ENCODE measurements at places on chromosomes 11 and 22. TPM values are rescaled to one million over a fixed set of nuclear protein-coding genes. Genes with fewer than 3 reads are reported as not detected.

- H3K4me1 ChIP-seq: peaks cover 6% of the 10 kb centered on the region
- no peak for DNase-seq
- no peaks in the 10 kb centered on the region for H3K27me3 ChIP-seq
- no peak overlapping the region for H3K27ac ChIP-seq
- no peaks in the 10 kb centered on the region for H3K36me3 ChIP-seq
- H3K4me3 ChIP-seq: no peak overlapping the region
These were observed 60.6 kb upstream of the ARHGAP20 start for GRCh38 chr11:110772863-110773262.

- no peaks in the 10 kb centered on the region for H3K4me1 ChIP-seq
- H3K36me3 ChIP-seq: no peaks in the 10 kb centered on the region
These were observed 29.7 kb upstream of the VWA5A start for GRCh38 chr11:124085583-124085982.

DNA sequence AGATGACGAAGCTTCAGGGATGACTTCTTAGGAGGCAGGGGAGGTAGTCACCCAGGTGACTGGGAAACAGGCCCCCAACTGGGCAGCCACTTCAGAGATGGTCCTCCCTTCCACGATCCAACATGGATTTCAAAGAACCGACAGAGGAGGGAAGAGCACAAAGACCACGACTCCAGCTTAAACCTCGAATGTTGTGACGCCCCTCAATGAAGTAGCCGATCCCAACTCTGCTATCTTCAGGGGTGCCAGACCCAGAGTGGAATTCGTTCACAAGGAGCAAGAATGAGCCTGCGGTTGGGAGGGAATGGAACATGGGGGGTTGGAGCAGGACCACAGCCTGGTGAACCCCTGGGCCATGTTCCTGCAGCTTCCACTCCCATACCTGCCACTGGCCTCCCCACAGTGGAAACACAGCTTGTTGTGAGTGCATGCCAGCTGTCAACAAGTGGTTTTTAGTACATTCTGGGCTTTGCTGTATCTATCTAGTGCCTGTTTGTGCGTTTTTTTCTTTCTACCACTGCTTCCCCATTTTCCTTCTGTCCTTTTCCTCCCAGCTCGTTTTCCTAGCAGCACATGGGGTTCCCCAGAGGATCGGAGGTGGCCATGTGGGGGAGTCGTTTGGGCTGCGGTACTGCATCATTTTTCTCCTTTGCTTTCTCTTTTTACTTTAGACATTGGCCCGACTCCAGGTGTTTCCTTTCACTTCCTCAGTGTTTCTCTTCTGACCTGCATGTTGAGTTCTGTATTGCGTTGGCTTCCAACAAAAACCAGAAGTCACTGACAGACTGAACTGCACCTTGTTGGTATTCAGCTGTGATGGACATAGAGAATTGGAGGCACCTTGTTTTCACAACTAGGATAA, 65.8 kb downstream of the MORC2 start:
- no peak overlapping the region for H3K27ac ChIP-seq
- peaks cover 6% of the 10 kb centered on the region for H3K36me3 ChIP-seq
- H3K4me3 ChIP-seq: no peak overlapping the region
- H3K27me3 ChIP-seq: no peaks in the 10 kb centered on the region

DNA sequence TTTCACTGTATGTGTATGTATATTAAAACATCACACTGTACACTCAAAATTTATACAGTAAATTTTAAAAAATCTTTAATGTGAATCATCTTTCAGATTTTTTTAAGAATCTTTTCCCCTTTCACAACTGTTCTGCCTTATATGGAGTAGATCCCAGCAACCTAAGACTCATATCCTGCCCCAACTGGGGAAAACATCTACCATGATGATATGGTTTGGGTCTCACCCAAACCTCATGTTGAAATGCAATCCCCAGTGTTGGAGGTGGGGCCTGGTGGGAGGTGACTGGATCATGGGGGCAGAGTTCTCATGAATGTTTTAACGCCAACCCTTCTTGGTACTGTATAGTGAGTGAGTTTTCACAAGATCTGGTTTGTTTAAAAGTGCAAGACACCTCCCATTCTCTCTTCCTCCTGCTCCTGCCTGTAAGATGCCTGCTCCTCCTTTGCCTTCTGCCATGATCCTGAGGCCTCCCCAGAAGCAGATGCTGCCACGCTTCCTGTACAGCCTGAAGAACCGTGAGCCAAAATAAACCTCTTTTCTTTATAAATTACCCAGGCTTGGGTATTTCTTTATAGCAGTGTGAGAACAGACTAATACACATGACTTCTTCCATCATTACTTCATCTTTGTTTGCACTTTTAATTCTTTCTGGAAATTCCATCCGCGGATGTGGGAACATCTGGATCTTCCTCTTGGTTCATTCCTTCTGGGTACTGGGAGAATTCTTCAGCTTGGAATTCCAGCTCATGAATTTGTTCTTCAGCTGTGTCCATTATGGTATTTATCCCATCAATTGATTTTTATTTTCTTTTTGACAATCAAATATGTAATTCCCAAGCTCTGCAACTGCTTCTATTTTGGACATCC, 36.9 kb downstream of the LINC01488 start:
- no peak for DNase-seq
- H3K27me3 ChIP-seq: peaks cover 25% of the 10 kb centered on the region
- H3K36me3 ChIP-seq: peaks cover 13% of the 10 kb centered on the region
- no peaks in the 10 kb centered on the region for H3K4me1 ChIP-seq
- no peak overlapping the region for H3K27ac ChIP-seq

KRTAP5-2 gene
- not detected for total RNA-seq

MRGPRE gene
- not detected for total RNA-seq

CBY1 gene
- 26.2 TPM for total RNA-seq

GRCh38 chr11:72574548-72575460, 99.4 kb downstream of the PDE2A start:
- no peak overlapping the region for H3K27ac ChIP-seq
- H3K27me3 ChIP-seq: peaks cover 31% of the 10 kb centered on the region
- no peaks in the 10 kb centered on the region for H3K36me3 ChIP-seq
- H3K4me3 ChIP-seq: no peak overlapping the region
- H3K4me1 ChIP-seq: peaks cover 19% of the 10 kb centered on the region
- DNase-seq: no peak

GRCh38 chr11:38131535-38131934, 1533.5 kb upstream of the RAG2 start:
- H3K27ac ChIP-seq: no peak overlapping the region
- no peaks in the 10 kb centered on the region for H3K4me1 ChIP-seq
- no peaks in the 10 kb centered on the region for H3K27me3 ChIP-seq
- no peak overlapping the region for H3K4me3 ChIP-seq

LTBP3 gene
- total RNA-seq: 106 TPM

DNA sequence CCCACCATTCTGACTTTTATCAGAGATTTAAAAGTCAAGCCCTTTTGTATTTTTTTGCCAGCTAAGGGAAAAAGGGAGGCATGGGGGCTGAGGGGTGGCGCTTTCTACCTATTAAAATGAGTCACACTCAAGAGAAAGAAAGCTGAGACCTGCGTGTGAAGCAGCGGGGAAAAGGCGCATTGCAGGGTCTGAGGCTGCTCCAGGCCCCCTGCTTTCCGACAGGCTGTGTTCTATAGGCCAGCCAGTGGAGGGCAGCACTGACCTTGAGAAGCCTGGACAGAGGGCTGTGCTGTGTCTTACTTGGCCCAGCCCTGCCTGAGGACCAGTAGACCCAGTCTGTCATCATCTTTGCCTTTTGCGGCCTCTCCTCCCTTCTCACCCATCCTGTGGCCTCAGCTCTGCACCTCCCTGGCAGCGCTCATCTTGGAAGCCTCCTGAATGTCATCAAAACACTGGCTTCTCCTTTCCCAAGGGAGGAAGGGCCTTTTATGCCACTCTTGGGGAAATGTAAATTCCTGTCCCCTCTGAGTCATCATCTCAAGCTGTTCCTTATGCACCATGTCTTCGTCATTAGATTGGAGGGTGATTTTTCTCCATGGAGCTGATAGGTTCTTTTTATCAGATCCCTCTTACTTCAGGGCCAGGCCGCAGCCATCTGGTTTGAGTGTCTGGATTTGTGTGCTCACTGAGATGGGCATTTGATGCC, 12.6 kb upstream of the MAPK8IP1 start:
- H3K4me1 ChIP-seq: no peaks in the 10 kb centered on the region
- DNase-seq: peak; percentile 37
- H3K4me3 ChIP-seq: no peak overlapping the region
- H3K27ac ChIP-seq: no peak overlapping the region
- H3K27me3 ChIP-seq: no peaks in the 10 kb centered on the region
- peaks cover 1% of the 10 kb centered on the region for H3K36me3 ChIP-seq

DNA sequence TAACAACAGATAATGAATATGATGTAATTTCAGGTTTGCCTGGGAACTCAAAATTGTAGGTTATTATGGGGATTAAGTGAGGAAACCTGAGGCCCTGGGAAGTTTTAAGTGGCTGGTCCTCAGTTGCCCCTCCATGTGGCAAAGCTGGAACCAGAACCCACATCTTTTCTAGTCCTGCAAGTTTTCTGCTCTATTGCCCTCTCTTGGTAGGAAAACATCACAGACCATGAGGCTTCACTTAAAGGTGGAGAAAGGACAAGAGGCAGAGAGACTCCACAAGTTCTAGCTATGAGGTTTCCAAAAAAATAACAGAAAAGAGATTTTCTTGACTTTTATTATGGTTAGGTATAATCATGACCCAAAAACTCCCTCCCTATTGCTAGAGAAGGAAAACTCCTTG, 115.5 kb upstream of the DDI1 start:
- H3K4me1 ChIP-seq: no peaks in the 10 kb centered on the region
- no peaks in the 10 kb centered on the region for H3K36me3 ChIP-seq
- no peak overlapping the region for H3K4me3 ChIP-seq
- H3K27ac ChIP-seq: no peak overlapping the region

DNA sequence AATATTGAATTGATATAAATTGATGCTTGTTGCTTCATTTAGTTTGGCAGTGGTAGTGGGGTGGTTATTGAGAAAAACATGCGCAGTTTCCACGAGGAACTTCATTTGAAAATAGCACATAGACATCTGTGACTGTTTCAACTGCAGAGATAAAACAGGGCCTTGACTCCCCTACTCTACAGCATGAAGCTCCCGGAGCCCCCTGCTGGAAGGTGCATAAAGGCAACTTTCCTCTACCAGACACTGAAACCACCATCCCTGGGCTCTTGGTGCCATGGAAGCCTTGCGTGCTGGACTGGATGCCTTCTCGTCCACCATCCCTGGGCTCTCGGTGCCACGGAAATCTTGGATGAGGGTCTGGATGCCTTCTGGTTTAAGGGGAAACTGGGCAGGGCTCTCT, 195.9 kb downstream of the CSNK2A3 start:
- H3K36me3 ChIP-seq: no peaks in the 10 kb centered on the region
- peak; percentile 15 for DNase-seq
- H3K4me3 ChIP-seq: no peak overlapping the region
- H3K4me1 ChIP-seq: peaks cover 14% of the 10 kb centered on the region

- H3K36me3 ChIP-seq: peaks cover 2% of the 10 kb centered on the region
- no peak overlapping the region for H3K4me3 ChIP-seq
- H3K27ac ChIP-seq: no peak overlapping the region
- no peaks in the 10 kb centered on the region for H3K4me1 ChIP-seq
These were observed 378.7 kb upstream of the RAG2 start for GRCh38 chr11:36976741-36977140.

DNA sequence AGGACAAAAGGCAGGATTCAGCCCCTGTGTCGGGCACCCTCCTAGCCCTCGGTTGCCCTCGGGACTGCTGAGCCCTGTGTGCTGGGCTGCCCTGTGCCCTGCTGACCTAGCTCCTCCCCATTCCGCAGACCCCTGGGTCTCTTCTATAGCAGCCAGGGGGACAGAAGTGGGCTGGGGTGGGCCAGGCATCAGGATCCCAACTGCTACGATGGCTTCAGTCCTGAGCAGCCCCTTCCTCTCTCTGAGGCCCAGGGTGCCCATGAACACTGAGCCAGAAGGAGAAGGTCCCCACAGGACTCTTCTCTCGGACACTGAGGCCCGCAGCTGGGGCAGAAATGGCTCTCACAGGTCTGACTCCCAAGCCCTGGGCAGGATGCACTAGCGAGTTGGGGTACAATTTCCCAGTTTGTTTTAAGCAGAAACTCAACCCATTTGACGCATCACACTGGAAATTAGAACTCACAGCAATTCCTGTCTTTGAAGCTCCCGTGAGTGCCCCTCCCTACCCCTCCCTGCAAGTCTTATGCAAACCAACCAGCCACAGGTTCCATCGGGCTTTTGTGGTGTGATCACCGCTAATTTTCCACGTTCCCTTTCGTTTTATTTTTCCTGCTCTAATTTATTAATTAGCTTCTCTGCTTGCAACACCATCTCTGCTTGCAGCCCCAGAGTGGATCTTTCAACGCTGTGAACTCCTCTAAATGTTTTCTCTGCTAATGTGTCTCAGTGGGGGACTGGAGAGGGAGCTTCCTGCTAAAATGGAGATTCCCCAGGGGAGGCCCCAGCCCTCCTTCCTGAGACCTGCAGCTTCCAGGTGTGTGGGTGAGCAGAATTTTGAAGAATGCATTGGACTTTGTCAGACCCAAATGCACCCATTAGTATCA, 56.7 kb downstream of the PHF21B start:
- H3K4me1 ChIP-seq: no peaks in the 10 kb centered on the region
- H3K27me3 ChIP-seq: peaks cover 7% of the 10 kb centered on the region
- H3K27ac ChIP-seq: no peak overlapping the region
- no peak overlapping the region for H3K4me3 ChIP-seq
- no peak for DNase-seq
- no peaks in the 10 kb centered on the region for H3K36me3 ChIP-seq

MIAT gene
- 113 TPM for total RNA-seq

- DNase-seq: no peak
- H3K27ac ChIP-seq: peak overlapping the region; percentile 75
These were observed 6.9 kb downstream of the NFRKB start for GRCh38 chr11:129888451-129888850.

IL18BP gene
- 19.0 TPM for total RNA-seq

DNA sequence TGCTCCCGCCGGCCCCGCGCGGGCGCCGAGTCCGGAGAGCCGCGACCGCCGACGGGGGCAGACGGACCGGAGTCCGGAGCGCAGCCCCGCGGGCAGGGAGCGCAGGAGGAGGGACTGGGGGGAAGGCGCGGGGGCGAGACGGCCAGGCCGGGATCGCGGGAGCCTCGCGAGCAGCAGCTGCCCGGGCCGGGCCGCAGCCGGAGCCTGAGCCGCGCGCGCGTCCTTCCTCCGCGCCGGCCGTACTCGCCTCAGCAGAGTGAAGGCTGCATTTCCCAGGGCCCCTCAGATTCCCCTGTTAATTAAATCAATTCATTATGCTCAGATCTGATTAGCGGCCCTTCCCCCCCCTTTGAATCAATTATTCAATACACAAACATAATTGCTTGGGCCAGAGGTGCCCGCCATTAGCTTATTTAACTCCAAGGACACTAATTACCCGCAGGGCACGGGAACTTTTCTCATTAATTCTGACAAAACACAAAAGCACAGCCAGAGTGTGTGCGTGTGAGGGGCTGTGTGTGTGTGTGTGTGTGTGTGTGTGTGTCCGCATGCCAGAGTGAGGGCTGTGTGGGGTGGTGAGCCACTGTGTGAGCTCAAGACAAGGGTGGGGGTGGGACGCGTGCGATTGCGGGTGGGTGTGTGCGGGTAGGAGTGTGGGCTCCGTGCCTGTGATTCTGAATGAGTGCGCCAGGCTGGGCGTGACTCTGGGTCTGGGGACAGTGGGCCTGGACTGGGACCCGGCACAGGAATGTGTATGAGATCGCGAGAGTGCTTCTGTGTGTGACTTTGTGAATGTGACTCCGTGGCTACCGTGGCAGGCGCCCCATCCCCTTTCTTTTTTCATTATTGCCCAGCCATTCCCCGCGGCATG, 5.1 kb upstream of the LMO1 start:
- peaks cover 5% of the 10 kb centered on the region for H3K4me1 ChIP-seq
- no peaks in the 10 kb centered on the region for H3K36me3 ChIP-seq
- peaks cover 73% of the 10 kb centered on the region for H3K27me3 ChIP-seq
- H3K4me3 ChIP-seq: peak overlapping the region; percentile 75
- H3K27ac ChIP-seq: no peak overlapping the region
- no peak for DNase-seq

SLN gene
- total RNA-seq: not detected

TSSK2 gene
- not detected for total RNA-seq

SCGB1D2 gene
- total RNA-seq: not detected
